ENCODE measurements at places on chromosomes 3 and 15. TPM values are rescaled to one million over a fixed set of nuclear protein-coding genes. Genes with fewer than 3 reads are reported as not detected.

Gene SNTN
- total RNA-seq = not detected

Gene CLSTN2
- 3.0 TPM for total RNA-seq

Gene TMIE
- total RNA-seq = 0.06 TPM

Gene CCR8
- total RNA-seq = not detected

Gene SEC62
- 65.7 TPM for total RNA-seq

Gene CLRN1
- not detected for total RNA-seq

Gene GPR27
- total RNA-seq = 0.13 TPM

Gene ACKR2
- total RNA-seq = 0.26 TPM

Gene LDHAL6B
- not detected for total RNA-seq

Gene DUSP7
- 7.4 TPM for total RNA-seq

Gene HIGD2B
- total RNA-seq = not detected

Gene NANOGP8
- not detected for total RNA-seq

Gene IL17RE
- 3.5 TPM for total RNA-seq

All from aortic smooth muscle cell (primary cell).